ENCODE measurements at places on chromosomes 7 and 10. TPM values are rescaled to one million over a fixed set of nuclear protein-coding genes. Genes with fewer than 3 reads are reported as not detected.

- DNase-seq, result no peak
Measured at GRCh38 chr10:80909254-80909653, 371.6 kb downstream of the SH2D4B start.

DNA sequence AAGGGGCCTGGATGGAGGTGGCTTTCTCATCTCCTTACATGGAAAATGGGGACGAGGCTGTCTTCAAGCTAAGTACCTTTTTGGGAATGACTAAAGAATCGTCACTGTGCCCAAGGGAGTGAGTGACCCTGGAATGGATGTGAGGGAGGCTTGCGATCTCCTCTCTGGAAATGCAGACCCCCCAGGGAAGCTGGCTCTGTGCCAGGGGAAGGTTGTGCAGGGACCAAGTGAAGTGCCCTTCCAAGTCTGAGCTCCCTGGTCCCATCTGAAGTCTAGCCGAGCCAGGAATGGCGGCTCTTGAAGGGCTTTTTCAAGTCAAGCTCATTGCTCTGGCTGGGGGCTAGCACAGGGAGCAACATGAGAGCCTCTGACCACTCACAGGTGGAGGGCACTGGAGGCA, 180.9 kb upstream of the LYZL2 start:
- DNase-seq, result no peak

GRCh38 chr10:132110713-132111112, 45.0 kb downstream of the JAKMIP3 start:
- DNase-seq, result no peak

DNA sequence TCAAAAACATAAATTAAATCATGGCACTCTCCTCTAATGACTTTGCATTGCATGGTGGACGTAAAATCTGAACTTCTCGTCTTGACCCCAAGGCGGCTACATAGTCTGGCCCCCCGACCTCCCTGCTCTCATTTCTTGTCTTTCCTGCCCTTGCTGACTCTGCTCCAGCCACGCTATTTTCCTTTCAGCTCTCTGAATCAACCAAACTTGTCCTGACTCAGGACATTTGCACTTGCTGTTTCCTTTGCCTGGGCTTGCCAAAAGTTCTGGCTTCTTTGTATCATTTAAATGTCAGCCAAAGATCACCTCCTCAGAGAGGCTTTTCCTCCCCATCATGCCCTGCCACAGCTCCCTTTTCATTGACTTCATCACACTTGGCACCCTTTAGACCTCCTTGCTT, 107.7 kb upstream of the NFE2L3 start:
- DNase-seq, result no peak

Gene DGKI
- 21.6 TPM for total RNA-seq

- no peak for DNase-seq
Measured at GRCh38 chr7:584122-584465, 64.4 kb upstream of the PDGFA start.

Gene RBM20
- total RNA-seq, result 0.40 TPM

DNA sequence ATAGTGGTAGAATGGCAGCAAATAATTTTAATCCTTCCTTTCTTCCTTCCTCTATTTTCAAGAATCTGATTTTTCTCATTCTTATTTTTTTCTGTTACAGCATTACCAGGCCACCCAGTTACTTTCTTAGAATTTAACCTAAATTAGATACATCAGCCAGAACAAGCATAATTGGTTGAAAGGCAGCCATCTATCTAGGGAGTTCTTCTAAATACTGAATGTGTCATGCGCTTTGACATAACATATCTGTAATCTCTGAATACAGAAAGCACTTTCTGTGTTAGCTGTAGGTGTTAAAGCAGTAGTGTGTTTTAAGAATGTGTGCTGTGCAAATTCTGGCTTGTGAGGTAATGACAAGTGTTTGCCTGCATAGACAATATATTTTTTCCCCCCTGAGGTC, 97.3 kb downstream of the BTRC start:
- no peak for DNase-seq

Gene EN2
- not detected for total RNA-seq

DNA sequence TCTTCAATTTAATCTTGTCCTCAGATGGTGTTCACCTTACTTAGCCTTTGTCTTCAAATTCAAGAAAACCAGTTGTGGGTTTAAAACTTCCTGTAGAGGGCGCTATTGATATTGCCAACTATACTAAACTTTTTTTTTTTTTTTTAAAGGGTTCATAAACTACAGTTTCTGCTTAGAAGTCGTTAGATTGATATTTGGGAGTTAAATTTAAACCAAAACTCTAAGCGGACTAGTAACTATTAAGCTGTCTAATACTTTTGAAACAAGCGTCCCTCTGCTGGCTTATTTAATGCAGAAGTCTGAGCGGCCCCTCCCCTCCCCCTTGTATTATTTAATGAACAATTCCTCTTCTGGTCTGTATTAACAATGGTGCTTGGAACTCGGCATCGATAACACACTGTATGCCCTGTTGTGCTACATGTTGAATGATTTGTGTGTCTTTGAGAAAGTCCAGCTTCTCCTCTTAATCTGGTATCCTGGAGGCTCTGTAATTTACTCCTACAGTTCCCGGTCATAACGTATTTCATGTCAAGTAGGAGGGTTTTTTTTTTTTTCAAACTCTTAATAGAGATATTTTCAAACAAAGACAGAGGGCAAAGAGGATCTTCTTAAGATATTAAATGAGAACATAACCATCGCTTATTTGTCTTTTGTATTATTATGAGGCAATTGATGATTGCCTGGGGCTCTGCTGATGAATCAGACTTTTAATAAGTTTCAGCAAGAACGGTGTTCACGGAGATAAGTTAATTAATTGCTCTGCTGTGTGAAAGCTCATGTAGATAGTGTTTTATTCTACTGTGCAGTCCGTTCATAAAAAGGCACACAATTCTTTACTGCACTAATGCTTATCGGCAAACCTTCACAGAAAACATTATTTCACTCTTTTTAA, 22.6 kb upstream of the CREB5 start:
- DNase-seq, result peak; percentile 61

GRCh38 chr10:131231323-131231964, 80.1 kb downstream of the TCERG1L start:
- DNase-seq, result no peak

GRCh38 chr7:115578576-115578975, 452.0 kb downstream of the TFEC start:
- no peak for DNase-seq

Gene NEURL1
- total RNA-seq, result not detected

DNA sequence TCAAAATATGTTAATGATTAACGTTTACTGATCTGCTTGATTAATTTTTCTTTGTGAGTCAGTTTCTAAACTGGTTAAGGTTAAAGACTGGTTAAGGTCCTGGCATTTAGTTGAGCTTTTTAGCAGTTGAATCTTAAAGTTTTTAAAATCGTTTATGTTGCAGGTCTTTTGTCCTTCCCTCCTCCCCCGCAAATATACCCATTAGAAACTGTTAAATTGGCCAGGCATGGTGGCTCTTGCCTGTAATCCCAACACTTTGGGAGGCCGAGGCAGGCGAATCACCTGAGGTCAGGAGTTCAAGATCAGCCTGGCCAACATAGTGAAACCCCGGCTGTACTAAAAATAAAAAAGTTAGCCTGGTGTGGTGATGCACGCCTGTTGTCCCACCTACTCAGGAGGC, 100.9 kb downstream of the PODXL start:
- DNase-seq, result no peak

DNA sequence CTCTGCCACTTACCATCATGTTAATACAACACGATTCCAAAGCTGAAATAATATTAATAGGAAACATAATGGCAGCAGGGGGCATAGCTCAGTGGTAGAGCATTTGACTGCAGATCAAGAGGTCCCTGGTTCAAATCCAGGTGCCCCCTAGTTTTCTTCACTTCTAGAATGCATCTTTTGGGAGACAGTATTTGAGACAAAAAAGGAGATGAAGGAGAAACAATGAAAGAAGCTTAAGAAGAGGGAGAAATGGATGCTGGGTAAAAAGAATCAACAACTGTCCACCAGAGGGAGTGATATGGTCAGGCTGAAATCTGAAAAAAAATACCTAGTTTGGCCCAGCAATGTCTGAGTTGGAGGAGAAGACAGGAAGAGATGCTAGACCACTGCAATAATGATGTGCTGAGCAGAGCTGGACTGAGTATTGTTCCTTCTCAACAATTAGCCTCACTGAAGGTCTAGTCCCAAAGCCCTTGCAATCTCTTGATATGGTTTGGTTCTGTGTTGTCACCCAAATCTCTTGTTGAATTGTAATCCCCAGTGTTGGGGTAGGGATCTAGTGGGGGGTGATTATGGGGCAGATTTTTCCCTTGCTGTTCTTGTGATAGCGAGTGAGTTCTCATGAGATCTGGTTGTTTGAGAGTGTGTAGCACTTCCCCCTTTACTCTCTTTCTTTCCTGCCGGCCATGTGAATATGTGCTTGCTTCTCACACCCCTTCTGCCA, 48.3 kb downstream of the ZNF783 start:
- peak; percentile 96 for DNase-seq

Gene PRSS1
- not detected for total RNA-seq

DNA sequence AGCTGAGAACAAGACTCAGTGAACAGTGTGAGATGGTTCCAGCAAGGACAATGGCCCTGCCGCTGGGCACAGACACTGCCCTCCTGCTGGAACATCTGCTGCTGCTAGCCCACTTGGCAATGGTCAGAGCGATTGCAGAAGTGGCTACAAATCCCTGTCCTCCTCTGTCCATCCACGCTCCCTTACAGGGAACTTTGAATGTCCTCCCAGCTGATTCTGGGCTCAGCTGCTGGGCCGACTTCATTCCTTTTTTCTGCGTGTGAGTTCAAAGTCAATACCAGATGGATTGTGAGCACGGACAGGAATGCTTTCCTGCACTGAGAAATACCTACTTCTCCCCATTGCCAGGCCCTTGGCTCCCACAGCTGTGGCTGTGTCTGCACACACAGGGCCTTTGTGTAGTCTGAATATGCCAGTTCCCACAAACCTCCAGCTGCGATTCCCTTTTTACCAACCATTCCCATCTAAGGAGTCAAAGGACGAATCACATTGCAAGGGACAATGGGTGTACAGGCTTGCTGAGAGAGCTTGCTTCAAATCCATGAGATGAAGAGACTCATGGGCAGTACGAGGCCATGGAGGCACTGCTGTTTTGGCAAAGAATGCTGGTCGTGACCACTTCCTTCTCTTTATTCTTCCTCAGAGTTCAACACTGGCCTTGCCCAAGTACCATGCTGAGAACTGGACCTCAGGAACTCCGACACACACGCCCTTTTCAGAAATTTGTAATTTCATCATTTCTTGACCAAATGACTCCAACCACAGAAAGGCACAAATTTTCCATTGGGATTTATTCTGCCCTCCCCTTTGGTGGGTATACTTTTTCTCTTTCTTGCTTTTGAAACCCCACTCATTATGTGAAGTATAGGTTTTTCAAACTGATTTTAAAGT, 44.2 kb downstream of the BPGM start:
- no peak for DNase-seq
